ENCODE measurements at places on chromosomes 7 and 10. TPM values are rescaled to one million over a fixed set of nuclear protein-coding genes. Genes with fewer than 3 reads are reported as not detected.

Gene PUS7
- 15.5 TPM for total RNA-seq

Gene LHFPL3
- total RNA-seq: not detected

Gene MMP21
- 0.23 TPM for total RNA-seq

Gene OR9A2
- total RNA-seq: 0.42 TPM

Gene ALDH18A1
- total RNA-seq: 110 TPM

Gene POU6F2
- total RNA-seq: 9.2 TPM

Data from mesothelial cell of epicardium (in vitro differentiated cells).